ENCODE measurements at places on chromosomes 7 and 10.

DNA sequence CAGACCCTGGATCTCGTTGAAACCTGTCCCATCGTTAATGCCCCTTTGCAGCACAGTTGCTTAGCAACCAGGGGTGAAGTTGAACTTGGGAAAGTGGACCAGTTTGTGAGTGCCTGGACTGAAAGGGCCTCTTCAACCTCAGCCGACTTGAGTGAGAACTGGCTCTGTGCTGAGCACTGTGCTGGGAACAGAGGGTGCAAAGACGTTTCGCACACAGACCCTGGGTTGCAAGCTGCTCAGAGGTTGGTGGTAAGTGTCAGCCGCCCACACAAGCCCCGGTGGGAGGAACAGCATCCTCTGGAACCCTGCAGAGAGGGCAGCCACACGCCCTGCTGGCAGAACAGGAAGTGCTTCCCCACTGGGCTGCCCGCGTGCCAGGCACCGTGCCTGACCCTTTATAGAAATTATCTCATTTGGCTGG, 89.2 kb downstream of the CARD11 start:
- DNase-seq: no peak

GRCh38 chr7:50095634-50096033, 2.6 kb upstream of the ZPBP start:
- DNase-seq: no peak

- no peak for DNase-seq
Observed at GRCh38 chr10:103276896-103277712, at the start of gene INA. INA (plus strand) TSS chr10:103277138; CDS start chr10:103277212, 74 bp downstream.

DNA sequence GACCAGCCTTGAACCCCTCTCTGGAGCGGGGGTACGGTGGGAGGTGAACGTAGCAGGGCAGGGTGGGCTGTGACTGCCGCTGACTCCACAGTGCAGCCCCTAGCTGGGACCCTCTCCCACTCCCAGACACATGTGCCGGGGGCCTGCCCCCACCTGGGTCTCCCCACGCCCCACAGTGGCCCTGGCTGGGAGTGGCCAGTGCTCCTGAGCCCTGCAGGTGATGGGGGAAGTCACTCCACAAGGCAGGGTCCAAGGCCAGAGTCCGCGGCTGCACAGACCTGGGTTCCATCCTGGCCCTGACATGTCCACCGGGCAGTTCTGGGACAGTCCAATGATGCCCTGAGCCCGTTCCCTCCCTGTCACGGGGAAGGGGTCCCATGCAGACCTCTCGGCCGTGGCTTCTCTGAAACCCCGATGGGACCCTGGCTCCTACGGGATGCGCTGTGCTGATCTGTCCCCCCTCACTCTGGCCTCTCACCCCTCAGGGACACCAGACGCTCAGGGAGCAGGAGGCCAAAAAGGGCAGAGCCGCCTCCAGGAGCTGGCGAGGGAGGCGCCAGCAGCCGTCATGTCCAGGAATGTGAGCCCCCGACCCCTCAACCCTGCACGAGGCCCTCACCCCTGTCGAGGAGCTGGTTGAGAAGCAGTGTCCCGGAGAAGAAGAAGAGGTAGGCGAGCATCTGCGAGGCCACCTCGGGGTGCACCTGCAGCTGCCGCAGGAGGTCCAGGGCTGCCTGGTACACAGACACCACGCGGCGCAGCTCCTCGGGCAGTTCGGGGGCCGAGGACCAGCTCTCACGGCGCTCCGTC, 40.4 kb downstream of the AP5Z1 start:
- DNase-seq: no peak

DNA sequence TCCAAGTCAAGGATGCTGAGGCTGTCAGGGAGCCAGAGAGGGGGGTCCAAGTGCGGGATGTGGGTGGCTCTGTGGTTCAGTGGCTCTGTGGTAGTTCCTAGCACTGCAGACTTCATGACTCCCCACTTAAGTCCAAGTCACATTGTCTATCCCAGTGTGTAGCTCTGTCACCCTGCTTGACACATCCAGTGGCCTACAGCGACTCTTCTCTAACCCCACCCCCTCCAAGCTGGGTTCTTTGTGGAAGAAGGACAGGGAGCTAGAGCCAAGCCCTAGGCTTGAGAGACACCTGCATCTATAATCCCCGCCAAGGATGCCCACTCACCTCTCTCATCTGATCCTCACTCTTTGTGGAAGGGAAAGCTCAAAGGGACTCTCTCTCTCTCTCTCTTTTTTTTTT, 57.6 kb downstream of the ADCYAP1R1 start:
- DNase-seq: no peak

GRCh38 chr10:132412316-132413192, 15.6 kb downstream of the PWWP2B start:
- no peak for DNase-seq

DNA sequence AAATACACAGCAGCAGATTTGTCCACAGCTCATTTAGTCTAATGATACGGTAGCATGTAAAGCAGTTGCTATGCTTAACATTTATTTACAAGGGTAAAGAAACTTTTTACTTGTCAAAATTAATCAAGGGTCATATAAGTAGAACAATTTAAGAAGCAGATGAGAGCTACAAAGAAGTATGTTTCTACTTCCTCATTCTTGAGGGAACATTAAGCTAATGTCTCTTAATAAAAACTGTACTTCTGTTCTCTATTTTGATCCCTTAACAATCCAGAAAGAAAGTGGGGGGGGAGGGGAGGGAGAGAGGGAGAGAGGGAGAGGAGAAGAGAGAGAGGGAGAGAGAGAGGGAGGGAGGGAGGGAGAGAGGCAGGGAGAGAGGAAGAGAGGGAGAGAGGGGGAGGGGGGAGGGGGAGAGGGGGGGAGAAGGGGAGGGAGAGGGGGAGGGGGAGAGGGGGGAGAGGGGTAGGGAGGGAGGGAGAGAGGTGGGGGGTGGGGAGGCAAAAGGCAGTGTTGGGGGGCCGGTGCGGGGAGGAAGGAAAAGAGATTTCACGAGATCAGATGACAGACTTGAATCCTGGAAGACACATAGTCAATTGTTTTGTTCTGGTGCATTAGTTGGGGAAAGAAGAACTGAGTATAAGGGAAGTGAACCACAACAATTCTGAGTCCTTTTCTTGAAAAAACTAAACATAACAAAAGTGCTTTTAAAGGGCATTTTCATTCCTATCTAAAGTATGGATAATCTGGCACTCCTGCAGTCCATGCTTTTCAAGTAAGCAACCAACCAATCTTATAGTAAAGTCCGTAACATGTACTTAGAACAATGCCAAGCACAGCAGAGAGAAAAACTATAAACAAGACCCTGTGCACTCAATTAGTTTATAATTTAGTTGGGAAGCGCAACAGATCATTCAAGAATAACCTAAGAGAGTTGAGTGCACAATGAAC, 128.0 kb downstream of the USP6NL start:
- no peak for DNase-seq

- DNase-seq: no peak
Observed at GRCh38 chr10:49212076-49212475, 23.9 kb upstream of the TMEM273 start.

GRCh38 chr10:6119962-6120361, 31.1 kb downstream of the RBM17 start:
- no peak for DNase-seq

- no peak for DNase-seq
Observed at GRCh38 chr10:95359466-95359865, 68.7 kb upstream of the PDLIM1 start.

GRCh38 chr10:4390219-4390618, 435.8 kb upstream of the AKR1E2 start:
- no peak for DNase-seq

DNA sequence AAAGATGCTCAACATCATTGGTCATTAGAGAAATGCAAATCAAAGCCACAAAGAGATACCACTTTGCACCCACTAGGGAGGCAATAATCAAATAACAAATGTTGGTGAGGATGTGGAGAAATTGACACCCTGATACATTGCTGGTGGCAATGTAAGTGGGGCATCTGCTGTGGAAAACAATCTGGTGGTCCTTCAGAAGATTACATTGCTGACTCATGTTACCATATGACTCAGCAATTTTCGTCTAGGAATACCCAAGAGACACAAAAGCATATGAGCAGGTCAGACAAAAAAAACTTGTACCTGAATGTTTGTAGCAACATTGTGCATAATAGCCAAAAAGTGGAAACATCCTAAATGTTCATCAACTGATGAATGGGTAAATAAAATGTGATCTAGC, 4.9 kb upstream of the CLDN3 start:
- DNase-seq: no peak

DNA sequence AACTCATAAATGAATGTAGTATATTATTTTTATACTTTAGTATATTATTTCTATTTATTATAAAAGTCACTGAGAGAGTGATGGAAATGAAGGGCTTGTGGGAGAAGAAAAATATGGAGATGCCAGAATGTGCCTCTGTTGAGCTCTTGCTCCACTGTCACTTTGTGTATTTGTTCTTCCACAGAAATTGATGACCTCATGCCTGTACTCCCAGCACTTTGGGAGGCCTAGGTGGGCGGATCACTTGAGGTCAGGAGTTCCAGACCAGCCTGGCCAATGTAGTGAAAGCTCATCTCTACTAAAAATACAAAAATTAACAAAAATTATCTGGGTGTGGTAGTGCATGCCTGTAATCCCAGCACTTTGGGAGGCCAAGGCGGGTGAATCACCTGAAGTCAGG, 76.4 kb upstream of the STK17A start:
- DNase-seq: no peak

GRCh38 chr10:97053276-97053675, 132.5 kb downstream of the SLIT1 start:
- no peak for DNase-seq

DNA sequence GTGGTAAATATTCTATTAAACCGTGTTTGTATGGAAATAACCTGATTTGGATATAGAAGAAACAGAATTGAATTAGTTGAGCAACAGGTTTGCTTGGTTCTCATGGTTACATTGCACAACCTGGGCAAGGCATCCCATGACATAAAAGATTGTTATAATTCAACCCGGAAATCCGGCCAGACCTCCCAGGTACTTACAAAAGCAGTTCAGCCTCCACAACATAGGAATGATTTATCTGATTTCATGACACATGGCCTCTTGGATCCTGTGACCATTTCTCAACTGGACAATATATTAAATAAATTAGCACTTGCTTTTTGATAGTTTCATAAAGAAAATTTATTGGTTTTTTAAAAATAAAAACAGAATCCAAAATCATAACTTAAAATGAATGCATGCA, 55.1 kb upstream of the PTPN12 start:
- no peak for DNase-seq

- no peak for DNase-seq
Observed at GRCh38 chr7:156897673-156898072, 4.7 kb upstream of the LMBR1 start.

- no peak for DNase-seq
Observed at GRCh38 chr10:8575620-8576019, 521.1 kb downstream of the GATA3 start.

DNA sequence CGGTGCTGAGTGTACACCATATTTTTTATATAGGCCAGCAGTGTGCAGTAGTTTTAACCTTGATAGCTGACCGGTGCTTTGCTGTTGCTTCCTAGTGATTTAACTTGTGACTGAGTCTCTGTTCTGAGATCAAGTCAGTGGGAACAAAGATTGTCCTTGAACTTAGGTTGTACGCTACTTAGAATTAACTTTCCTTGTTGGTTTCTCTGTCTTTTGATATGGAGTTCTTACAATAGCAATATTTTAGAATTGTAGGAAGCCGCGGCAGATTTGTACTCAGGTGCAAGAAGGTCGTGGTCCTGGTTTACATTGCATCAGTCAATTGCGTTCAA, 1.3 kb downstream of the DDX21 start:
- DNase-seq: no peak

DNA sequence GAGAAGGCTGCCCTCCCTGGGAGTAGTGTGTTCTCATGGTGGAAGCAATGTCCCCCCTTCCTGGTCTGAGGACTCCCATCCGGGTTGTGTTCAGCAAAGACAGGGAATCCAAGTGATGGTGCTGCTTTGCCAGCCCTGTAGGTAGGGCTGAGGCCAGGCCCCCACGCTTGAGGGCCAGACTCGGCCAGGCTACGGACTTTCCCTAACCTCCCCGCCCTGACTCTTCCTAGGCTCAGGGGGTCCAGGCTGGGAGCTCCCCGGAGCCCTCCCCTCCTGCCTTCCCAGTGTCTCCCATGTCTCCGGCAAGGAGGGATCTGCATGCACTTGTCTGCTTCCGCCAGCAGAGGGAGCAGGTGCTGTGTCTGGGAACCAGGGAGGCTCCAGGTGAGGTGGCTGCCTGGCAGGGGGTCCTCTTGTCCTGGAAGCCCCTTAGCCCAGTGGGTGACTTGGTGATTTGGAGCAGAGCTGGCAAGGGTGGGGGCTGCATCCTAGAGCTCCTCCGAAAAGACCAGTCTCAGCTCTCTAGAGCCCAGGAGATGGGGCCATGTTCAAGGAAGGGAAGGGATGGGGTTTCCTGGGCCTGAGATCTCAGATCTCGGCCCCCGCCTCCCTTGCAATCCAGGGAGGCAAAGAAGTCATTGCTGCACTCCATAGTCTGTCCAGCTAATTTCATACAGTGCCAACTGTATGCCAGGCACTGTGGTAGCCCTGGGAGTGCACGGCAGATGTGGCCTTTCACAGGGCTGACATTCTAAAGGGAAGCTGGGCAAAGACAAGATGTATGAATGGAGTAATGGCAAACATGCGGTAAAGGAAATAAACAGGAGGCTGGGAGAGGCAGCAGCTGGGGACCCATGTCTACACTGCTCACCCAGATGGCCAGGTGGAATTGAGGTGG, 20.3 kb upstream of the SFRP5 start:
- peak; percentile 38 for DNase-seq

DNA sequence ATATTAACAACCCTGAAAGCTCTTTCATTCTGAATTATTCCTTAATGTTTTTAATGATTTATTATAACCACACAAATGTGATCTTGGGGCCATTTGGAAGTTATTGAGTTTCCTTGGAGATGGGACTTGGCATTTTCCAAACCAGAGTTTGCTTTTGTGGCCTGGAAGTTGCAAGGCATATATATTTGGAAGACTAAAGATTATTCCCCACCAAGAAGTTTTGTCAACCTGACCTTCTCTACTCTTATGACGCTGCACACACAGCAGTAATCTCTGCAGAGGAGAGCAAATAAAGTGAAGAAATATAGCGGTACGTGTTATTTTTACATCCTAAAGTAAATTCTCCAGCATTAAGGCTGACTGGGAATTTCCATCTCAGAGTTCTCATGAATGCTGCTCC, 397.0 kb downstream of the LRMDA start:
- no peak for DNase-seq

DNA sequence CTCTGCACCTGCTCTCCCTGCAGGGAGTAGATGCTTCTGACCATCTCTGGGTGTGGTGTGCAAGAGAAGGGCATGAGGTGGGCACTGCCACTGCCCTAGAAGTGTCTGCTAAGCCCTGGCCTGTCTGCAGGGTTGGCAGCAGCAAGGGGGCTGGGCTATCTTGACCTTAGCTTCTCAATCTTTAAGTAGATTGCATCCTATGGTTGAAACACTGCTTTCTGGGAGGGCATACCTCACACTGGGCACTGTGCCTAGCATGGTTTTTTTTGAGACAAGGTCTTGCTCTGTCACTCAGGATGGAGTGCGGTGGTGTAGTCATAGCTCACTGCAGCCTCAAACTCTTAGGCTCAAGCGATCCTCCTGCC, 54.9 kb downstream of the CLIP2 start:
- DNase-seq: no peak

GRCh38 chr10:133186416-133187090, 26.5 kb downstream of the KNDC1 start:
- no peak for DNase-seq

- no peak for DNase-seq
Observed at GRCh38 chr10:9198611-9199010, 1144.1 kb downstream of the GATA3 start.

Measured in activated CD8-positive, alpha-beta memory T cell treated with anti-CD3 and anti-CD28 coated beads for 4 hours (primary cell).